CD4-positive, alpha-beta T cell treated with Interleukin-17A for 1 hour (primary cell): ENCODE measurements at places on chromosomes 5 and 9.

- DNase-seq: no peak
Measured at GRCh38 chr5:66876266-66876807, 280.1 kb downstream of the MAST4 start.

DNA sequence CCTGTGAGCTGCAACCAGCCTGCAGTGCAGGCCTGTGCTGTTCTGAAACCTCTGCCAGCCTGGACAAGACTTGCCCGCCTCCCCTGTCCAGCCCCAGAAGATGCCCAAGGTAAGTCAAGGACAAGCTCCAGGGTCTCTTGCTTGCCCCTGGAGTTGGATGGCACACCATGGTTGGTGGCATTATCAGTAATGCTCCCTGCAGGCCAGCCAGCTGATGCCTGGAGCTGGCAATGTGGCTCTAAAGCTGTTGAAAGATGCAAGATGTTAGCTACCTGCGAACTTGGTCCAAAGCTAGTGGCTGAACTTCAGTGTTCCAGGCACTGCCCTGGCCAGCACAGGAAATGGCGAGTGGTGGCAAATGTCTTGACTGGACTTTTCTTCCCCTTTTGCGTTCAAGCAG, 14.0 kb upstream of the LTC4S start:
- DNase-seq: no peak

- no peak for DNase-seq
Measured at GRCh38 chr9:117044241-117044640, 357.1 kb downstream of the TRIM32 start.

GRCh38 chr9:34291023-34291422, 38.0 kb downstream of the KIF24 start:
- no peak for DNase-seq

DNA sequence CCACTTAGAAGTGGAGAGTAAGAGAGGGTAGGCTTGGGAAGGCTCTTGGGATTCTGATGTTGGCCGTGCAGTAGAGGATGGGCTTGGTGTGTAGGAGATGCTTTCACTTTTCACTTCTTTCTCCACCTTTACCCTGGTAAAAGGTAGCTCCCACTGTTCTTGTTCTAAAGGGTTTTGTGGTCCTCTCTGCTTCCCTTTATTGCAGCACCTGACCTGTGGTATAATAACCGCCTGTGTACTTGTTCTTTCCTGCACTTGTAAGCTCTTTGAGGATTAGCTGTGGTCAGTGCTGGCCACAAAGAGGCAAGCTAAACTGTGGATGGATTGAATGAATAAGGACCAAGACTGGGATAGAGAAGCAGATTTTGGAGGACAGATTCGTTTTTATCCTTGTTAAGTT, 25.2 kb downstream of the KDM4C start:
- no peak for DNase-seq

DNA sequence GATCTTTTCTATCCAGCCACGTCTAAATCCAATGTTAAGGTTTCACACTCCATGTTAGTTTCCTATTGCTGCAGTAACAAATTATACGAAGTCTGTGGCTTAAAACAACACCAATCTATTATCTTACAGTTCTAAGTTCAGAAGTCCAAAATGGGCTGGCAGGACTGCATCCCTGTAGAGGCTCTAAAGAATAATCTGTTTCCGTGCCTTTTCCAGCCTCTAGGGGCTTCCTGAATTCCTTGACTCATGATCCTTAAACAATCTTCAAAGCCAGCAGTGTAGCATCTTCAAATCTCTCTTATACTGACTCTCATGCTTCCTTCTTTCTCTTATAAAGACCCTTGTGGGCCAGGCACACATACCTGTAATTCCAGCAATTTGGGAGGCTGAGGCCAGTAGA, 6.8 kb downstream of the PLGRKT start:
- no peak for DNase-seq

DNA sequence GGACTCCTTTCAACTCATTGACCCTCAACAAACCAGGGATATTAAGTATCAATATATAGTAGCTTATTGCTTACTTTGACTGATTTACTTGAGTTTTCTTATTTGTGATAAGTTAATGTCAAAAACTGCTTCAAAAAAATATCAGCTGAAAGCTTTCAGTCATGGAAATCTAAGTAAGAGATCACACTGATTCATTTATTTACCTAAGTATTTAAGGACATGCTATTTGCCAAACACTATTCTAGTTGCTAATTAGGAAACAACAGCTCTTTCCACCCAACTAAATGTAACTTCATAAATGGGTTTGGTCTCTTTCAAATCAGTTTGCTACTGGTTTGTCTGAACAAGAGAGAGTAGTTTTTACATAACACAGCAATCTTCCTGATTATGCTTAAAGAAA, 48.2 kb downstream of the CHD1 start:
- DNase-seq: no peak

GRCh38 chr9:68739621-68740174, 34.7 kb downstream of the PIP5K1B start:
- no peak for DNase-seq

GRCh38 chr9:24436761-24437160, 108.9 kb downstream of the IZUMO3 start:
- no peak for DNase-seq

- DNase-seq: no peak
Measured at GRCh38 chr5:14678773-14679334, 14.3 kb downstream of the OTULIN start.

DNA sequence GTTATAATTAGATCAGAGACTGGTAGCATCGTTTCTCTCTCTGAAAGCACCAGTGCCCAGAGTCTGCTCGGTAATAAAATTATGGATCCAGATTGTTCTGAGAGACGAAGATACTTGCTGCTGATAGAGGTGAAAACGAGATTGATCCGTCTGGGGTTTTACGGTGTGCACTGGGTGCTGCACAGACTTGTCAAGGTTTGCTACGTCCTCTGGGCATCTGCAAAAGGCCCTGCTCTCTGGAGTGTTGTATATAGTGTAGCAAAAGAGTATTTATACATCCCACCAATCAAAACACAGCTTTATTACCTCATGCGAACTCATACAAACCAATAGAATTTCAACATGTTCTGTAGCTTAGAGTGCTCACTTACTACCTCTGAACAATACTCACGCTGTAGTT, 219.3 kb downstream of the PBX3 start:
- no peak for DNase-seq

DNA sequence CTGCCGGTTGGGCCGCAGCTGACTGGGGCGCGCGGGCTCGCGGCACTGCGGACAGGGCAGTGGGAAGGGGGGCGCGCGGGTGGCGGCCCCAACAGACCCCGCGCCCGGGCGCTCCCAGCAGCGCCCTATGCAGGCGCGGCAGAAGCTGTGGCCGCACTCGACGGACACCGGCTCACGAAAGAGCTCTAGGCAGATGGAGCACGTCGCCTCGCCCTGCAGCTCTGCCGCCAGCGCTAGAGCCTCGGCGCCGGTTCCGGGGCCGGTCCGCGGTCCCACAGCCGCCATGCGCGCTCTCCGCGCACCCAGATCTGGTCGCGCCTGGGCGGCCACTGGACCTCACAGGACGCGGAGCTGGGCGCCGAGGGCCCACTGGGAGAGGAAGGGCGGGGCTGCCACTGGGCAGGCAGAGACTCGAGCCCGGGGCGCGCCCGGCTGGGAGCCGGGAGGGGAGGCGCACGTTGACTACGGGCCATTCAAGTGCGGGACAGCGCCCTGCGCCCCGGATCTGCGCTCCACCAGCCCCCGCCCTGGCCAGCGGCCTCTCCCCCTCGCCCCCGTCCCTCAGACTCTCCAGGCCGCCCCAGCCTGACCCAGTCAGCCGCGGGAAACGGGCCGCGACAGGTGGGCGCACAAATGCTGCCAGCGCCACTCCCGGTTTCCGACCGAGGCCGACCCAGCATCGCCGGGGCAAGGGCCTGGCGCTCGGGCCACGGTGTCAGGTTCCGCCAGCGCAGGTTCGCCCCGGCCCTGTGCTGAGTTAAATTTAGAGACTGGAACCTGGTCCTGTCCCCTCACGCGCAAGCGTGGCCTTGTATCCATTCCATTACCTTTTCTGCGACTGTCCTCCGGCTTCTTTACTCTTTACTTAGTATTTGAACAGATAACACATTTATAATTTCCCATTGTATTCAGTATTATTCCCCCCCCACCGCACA, at the start of gene TRIM7:
TRIM7 (minus strand) TSS at position 371 of the 935 bp plus-strand sequence; CDS start at position 285, 86 bp downstream.
- DNase-seq: no peak

- DNase-seq: no peak
Measured at GRCh38 chr5:154547551-154547950, 69.5 kb upstream of the HAND1 start.

GRCh38 chr9:80077059-80077458, 505.3 kb downstream of the TLE4 start:
- DNase-seq: no peak

- no peak for DNase-seq
Measured at GRCh38 chr5:165209101-165209727, 1703.8 kb downstream of the MAT2B start.

- no peak for DNase-seq
Measured at GRCh38 chr9:131446276-131446675, 52.4 kb downstream of the PRRC2B start.

GRCh38 chr5:150092159-150092787, 5.9 kb upstream of the CSF1R start:
- DNase-seq: no peak

- DNase-seq: no peak
Measured at GRCh38 chr5:158175934-158176481, 317.1 kb upstream of the CLINT1 start.

DNA sequence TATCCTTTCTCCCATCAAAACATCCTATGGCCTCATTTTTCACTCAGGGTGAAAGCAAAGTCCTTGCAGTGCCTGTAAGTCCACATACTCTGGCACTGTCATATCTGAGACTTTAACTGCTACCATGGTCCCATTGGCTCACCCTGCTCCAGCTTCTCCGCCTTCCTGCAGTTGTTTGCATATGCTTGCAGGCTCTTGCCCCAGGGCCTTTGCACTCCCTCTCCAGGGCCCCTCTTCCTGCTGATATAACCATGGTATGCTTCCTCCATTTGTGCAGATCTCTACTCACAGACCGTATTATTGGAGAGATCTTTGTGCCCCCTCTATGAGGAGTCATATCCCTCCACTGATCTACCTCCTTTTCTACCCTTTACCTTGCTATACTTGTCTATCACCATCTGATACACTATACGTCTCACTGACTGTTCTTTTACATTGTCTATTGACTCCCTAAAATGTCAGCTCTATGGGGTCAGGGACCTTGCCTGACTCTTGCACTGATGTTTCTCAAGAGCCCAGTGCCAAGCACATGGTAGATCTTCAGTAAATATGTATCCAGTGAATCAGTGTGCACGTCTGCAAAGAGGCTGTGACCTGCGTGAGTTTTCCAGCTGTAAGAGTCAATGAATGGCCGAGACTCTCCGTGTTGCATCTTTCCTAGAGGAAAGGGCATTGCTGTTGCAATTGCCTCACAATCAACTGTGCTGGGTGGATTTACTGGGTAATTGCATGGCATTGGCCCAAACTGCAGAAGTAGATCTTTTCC, 81.7 kb upstream of the CPEB4 start:
- DNase-seq: no peak

DNA sequence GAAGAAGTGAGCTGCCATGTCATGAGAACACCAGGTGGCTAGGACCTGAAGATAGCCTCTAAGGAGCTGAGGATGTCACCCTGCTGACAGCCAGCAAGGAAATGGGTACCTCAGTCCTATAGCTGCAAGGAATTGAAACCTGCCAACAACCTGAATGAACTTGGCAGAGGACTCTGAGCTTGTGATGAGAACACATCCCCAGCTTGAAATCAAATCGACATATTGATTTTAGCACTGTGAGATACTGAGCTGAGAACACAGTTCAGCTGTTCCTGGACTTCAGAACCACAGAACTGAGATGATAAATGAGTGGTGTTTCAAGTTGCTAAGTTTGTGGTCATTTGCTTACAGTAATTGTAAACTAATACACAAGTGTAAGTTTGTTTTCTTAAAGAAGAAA, 5.5 kb upstream of the RASEF start:
- DNase-seq: no peak

DNA sequence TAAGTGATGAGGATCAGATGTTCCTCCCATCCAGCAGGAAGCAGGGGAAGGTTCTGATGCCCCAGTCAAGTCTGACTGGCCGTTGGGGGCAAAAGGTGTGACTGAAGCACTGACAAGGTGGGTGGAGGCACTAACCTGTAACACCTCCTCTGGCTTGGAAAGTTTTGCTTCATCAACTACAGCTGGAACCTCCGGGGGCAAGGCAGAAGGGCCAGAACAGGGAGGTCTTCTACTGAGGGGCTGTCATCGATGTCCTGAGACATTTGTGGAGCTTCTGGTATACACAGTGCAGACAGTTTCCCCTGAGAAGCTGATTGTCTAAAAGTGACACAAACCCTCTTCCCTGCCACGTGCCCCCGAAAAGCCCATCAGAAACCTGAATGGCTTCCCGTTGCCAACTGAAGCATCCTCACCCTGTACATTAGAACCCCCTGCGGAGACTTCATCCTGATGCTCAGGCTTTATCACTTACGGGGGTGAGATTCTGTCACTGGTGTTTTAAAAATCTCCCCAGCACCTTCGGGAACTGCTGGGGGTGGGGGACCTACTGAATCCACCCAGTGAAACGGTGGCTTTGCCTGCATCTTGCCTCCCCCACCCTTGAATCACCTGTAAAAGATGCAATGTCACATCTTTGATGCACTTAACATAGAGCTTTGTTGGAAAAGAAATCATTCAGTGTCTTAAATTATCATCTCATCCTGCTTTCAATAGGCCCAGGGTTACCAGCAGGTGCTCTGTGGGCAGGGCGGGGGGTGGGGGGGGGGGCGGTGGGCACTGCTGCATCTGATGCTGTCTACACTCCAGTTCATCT, 24.6 kb downstream of the TRAF1 start:
- DNase-seq: peak; percentile 34

DNA sequence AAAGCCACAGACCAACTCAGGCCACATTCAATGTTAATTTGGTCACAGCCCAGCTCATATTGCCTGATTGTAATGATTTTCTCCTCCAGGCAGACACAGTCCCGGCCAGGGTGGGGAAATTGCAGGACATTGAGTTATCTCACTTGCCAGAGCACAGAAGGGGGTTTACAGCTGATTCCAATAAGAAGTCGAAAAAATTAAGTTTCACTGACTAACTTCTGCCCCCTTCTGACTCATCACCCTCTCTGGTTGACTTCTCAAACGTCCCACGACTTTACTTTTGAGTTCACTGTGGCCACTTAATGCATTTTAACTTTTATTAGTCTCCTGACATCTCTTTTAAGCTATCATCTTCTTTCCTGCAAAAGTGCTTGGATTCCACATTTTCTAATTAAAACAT, 321.4 kb upstream of the WWC1 start:
- DNase-seq: no peak

DNA sequence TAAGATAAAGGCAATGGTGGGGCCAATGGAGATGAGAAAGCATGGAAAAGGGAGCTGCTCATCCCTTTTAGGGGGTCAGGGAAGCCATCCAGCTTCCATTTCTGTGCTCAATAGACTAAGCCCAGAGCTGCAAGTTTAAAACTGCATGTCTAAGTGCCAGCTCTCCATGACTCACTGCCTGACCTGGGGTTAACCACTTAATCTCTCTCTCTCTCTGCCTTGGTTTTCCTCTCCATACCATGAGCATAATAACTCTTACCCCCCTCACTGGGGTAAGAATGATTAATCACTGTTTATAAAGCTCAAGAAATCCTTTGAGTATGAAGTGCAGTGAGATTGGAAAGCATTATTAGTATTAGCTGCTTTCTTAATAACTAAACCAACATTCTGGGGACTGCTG, 1382.4 kb upstream of the WWC1 start:
- DNase-seq: no peak
